ENCODE measurements at places on chromosomes 16 and 17. TPM values are rescaled to one million over a fixed set of nuclear protein-coding genes. Genes with fewer than 3 reads are reported as not detected.
A peak's percentile ranks its signal among the peaks of the same experiment; 100 is the strongest.

DNA sequence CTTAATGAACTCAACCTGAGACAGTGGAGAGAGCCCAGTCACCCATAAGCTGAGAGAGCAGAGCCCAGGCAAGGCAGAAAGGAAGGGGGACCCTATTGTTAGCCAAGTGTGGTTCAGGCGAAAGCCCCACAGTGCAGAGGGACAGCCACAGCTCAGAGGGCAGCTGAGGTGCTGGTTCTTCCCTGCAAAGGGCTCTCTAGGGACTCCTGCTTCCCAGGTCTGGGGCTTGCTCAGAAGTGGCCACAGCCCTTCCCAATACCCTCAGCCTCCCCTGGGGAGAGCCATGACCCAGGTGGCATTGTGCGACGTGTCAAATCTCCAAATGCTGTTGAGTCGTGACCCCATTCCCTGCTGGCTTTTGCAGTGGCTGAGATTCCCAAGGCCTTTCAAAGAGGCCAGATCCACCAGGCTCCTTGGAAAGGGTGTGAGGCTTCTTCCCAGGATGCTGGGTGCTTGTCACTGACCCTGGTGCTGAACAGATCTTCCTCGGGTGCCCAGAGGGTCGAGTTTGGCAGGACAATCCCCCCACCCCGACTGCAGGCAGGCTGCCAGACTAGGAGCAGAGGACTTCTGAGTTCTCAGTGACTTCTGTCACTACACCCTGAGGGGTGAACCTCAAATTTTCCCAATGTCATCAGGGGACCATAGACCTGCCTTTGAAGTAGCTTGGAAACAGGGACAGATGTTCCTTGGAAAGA is 2.5 kb upstream of the CCL17 start:
- H3K4me1 ChIP-seq = no peaks in the 10 kb centered on the region
- no peaks in the 10 kb centered on the region for H3K27me3 ChIP-seq
- no peak overlapping the region for H3K4me3 ChIP-seq
- H3K27ac ChIP-seq = no peak overlapping the region

DNA sequence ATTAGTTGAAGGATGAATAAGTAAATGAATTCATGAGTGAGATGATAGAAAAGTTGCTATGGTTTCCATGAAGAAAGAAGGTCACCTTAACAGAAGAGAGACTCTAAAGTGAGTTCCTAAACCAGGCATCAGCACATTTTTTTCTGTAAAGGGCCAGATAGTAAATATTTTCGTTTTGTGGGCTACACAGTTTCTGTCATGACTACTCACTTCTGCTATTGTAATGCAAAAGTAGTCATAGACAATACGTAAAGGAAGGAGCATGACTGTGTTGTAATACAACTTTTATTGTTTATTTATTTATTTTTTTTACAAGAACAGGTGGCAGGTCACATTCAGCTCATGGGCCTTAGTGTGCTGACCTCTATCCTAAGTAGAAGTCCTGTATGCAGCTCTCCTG is 426.1 kb upstream of the DYNLRB2 start:
- no peak overlapping the region for H3K27ac ChIP-seq
- no peak for DNase-seq
- no peak overlapping the region for H3K4me3 ChIP-seq
- H3K4me1 ChIP-seq = no peaks in the 10 kb centered on the region
- no peaks in the 10 kb centered on the region for H3K36me3 ChIP-seq
- no peaks in the 10 kb centered on the region for H3K27me3 ChIP-seq

GRCh38 chr17:59558039-59558438 is 7.4 kb upstream of the DHX40 start:
- no peaks in the 10 kb centered on the region for H3K4me1 ChIP-seq
- no peaks in the 10 kb centered on the region for H3K27me3 ChIP-seq
- no peak for DNase-seq

DNA sequence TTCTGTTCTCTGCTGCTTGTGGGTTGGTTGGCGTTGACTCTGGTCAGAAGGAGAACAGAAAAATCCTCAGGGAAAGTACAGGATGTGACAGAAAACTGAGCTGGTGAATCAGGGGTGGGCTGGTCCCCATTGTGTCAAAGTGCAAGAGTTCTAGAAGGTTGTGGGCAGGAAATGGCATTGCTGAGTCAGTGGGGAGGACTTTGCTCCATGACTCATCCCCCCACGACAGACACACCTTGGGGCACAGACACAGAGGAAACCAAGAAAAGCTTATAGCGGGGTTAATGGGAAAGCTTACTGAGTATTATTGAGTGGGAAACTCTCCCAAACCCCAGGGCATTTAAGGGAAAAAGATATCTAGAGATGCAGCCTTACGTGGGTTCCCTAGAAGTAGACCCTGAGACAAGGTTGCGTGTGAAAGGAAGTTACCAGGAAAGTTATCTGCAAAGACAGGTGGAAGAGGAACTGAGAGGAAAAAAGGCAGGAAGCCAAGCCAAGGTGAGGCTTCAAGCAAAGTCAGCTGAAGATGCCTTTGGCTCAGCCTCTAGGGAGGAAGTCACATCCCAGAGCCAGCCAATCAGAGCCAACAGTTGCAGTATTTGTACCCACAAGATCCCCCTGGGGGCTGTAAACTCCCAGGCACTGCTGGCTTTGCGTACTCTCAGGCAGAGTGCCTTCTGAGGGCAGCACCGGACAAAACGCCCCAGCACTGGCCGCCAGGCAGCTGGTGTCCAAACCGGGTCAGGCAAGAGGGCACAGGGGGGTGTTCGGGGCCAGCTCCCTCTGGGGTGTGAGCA is 86.4 kb downstream of the FOXL1 start:
- H3K4me1 ChIP-seq = peaks cover 60% of the 10 kb centered on the region
- no peak overlapping the region for H3K4me3 ChIP-seq
- peak; percentile 94 for DNase-seq
- H3K27ac ChIP-seq = peak overlapping the region; percentile 95
- no peaks in the 10 kb centered on the region for H3K27me3 ChIP-seq
- H3K36me3 ChIP-seq = no peaks in the 10 kb centered on the region

DNA sequence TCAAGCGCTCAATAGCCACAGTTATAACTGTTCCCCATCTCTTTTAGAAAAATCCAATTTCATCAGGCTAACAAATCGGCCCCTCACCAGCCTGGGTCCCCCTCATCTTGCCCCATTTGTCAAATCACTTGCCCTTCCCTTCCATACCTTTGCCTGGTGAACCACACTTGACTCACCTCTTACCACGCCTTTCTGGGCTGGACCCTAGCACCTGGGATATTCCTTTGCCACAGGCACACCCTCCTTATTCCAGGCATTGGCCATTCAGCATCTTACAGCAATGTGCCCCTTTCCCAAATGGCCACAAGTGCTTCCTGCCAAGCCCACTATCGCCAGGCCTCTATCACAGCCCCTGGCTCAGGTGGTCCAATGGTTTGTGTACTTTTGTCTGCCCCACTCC is 14.9 kb downstream of the CMTM4 start:
- no peaks in the 10 kb centered on the region for H3K27me3 ChIP-seq
- H3K36me3 ChIP-seq = no peaks in the 10 kb centered on the region
- H3K27ac ChIP-seq = no peak overlapping the region
- no peaks in the 10 kb centered on the region for H3K4me1 ChIP-seq

DNA sequence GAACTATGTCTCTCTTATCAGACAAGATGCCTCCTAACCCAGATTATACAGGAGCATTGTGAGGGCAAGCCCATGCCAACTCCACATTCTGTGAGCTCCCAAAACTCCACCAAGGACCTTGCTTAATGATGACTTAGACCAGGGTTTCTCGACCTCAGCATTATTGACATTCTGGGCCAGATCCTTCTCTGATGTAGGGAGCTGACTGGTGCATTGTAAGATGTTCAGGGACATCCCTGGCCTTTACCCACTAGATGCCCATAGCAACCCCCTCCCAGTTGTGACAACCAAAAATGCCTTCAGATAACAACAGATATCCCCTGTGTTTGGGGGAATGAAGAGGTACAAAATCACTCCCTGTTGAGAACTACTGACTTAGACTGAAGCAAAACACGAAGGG is 43.6 kb downstream of the HOXB1 start:
- no peak overlapping the region for H3K27ac ChIP-seq
- peaks cover 5% of the 10 kb centered on the region for H3K4me1 ChIP-seq
- no peak for DNase-seq
- H3K27me3 ChIP-seq = peaks cover 19% of the 10 kb centered on the region
- H3K4me3 ChIP-seq = no peak overlapping the region
- no peaks in the 10 kb centered on the region for H3K36me3 ChIP-seq

- H3K4me3 ChIP-seq = no peak overlapping the region
- no peaks in the 10 kb centered on the region for H3K36me3 ChIP-seq
- no peak for DNase-seq
- no peaks in the 10 kb centered on the region for H3K27me3 ChIP-seq
- no peaks in the 10 kb centered on the region for H3K4me1 ChIP-seq
Observed at GRCh38 chr17:12726131-12726530, 60.4 kb downstream of the MYOCD start.

DNA sequence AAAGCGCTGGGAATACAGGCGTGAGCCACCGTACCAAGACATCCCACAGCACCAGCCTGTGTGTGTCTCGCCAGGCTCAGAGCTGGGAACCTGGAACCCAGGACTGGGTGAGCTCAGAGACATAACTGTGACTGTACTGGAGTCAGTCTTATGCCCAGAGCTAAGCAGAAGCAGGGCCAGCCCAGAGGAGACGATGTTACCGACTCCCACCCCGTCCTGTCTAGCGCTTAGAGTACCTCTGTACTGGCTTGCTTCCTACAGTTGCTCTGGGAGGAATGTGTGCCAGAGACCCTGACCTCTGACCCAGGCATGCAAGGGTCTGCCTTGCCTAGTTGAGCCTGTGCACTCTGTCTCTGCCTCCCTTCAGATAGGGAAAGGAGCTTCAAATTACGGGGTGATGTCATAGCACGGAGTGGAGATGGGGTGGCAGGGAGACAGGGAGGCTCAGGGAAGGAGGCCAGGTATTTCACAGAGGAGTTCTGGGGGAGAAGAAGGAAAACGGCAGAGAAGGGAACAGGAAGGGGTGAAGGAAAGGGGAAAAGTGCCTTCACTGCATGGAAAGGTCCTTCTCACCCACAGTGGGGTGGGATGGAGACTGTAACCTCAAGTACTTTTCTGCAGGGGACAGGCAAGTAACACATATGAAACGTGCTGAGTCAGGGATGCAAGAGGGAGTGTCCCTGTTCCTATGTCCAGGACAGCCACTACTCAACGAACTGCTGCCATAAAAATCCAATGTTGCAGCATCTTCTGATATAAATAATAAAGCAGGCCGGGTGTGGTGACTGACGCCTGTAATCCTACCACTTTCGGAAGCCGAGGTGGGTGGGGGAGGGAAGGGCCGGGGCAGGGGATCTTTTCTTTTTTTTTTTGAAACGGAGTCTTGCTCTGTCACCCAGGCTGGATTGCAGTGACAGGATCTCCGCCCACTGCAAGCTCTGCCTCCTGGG is 5.8 kb upstream of the ARMC5 start:
- no peak overlapping the region for H3K4me3 ChIP-seq
- H3K27ac ChIP-seq = peak overlapping the region; percentile 13
- H3K4me1 ChIP-seq = peaks cover 29% of the 10 kb centered on the region

DNA sequence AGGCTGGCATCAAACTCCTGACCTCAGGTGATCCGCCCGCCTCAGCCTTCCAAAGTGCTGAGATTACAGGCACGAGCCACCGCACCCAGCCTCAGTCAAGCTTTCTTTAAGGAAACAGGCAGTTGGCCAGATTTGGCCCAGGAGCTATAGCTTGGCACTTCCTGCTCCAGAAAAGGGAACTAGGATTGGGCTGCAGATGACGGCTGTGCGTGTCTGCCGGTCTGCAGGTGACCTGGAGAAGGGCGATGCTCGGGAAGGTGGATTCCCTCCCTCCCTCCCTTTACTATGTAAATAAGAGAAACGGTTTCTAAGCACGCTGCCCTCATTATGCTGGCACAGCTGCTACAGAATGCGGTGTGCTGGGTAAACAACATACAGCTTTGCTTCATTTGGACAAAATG is 215.9 kb downstream of the RPTOR start:
- H3K4me1 ChIP-seq = peaks cover 56% of the 10 kb centered on the region
- peak; percentile 48 for DNase-seq

DNA sequence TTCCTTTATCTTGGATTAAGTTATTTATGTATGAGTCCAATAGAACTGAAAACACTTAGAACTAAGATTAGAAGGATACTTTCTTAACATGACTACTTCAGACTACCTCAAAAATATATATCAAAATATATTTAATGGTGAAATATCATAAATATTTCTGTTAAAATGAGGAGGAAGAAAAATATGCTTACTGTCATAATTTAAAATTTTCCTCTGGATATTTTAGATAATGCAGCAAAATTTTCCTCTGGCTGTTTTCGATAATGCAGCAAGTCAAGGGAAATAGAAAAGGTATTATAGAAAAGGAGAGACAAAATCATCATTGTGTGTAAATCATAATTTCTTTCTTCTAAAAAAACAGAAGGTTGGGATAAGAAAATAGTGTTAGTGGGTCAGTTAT is 263.3 kb downstream of the HS3ST3A1 start:
- H3K4me1 ChIP-seq = no peaks in the 10 kb centered on the region
- H3K27me3 ChIP-seq = no peaks in the 10 kb centered on the region
- no peak overlapping the region for H3K27ac ChIP-seq
- H3K4me3 ChIP-seq = no peak overlapping the region

DNA sequence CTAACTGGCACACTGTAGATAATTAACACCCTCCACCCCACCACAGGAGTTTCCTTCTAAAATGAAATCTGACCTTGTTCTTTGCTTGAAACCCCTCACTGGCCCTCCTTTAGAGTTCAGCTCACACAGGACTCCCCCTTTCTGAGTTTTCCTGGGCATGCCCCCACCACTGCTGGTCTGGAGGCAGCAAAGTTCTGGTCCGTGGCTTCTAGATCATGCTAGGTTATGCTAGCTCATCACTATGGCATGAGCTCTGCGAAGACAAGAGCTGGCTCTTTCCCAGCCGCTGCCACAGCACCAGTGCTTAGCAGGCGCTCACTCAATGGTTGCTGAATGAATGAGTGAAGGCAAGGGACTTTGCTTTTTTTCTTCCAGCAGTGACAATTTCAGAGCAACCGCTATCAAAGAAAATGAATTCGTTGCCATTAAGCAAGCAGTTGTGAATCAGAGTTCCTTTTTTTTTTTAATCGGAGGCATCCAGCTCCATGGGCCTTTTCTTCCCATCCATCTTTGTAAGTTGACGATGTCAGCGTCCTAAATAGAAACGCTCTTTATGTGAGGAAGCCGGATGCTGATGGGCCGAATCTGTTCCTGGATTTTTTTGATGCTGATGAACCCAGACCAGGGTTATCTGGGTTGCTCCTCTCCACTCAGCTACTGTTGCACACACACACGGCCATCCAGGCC is 80.8 kb upstream of the NOL11 start:
- peaks cover 17% of the 10 kb centered on the region for H3K4me1 ChIP-seq
- DNase-seq = no peak
- H3K4me3 ChIP-seq = no peak overlapping the region
- no peaks in the 10 kb centered on the region for H3K27me3 ChIP-seq
- no peaks in the 10 kb centered on the region for H3K36me3 ChIP-seq

AOC3 gene
- 0.27 TPM for total RNA-seq

SYNGR3 gene
- total RNA-seq = 0.81 TPM

HIGD1B gene
- not detected for total RNA-seq

PIRT gene
- total RNA-seq = not detected

NAGS gene
- total RNA-seq = 6.1 TPM

THOC6 gene
- total RNA-seq = 24.1 TPM

CBLN1 gene
- total RNA-seq = not detected

Measured in endothelial cell of umbilical vein (primary cell).